ENCODE measurements at places on chromosomes 11 and 22.

- DNase-seq = no peak
Measured at GRCh38 chr11:59713745-59714144, at the start of gene OR10V1. TSS of gene OR10V1 (minus strand) at chr11:59713845. CDS start at chr11:59713845, 0 bp downstream.

GRCh38 chr11:69320326-69320725 lies 26.4 kb downstream of the MYEOV start:
- DNase-seq = no peak

DNA sequence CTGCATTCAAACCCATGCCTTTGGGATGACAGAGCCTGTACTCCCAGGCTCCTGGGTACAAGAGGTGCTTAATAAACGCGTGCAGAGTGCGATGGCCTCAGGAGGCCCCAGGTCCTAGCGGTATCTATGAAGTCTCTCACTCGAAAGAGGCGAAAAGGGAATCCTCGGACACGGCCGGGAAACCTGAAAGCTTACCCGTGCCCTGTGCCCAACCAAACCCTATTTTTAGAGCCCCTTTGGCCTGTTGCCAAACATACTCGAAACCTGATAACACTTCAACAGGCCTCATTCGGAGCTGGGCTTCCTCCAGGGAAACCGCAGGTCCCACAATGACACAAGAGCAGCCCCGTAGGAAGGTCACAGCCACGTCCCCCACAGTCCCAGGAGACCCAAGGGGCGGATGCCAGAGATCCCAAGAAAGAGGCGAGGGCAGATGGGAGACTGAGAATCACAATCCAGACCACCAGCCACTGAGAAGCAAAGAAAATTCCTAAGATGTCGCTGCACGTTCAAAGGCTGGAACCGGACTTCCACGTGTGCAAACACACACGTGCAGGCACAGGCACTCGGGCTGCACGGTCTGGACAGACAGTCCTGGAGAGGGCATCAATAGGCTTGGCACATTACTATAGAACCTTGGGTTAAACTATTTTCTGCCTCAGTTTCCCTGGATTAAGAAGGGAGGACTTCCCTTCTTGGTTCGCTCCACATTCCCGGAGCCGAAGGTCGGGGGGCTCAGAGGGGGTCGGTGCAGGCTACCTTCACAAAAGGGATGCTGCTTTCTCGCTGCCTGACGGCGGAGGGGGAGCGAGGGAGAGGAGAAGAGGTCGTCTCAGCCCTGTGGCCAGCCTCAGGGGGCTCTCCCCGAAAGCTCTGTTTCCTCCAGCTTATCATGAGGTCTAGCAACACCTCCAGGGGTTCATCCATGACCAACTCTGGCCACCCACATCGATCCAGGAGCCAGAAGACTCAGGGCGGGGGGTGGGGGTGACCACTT lies 8.2 kb downstream of the PDGFB start:
- peak; percentile 92 for DNase-seq

DNA sequence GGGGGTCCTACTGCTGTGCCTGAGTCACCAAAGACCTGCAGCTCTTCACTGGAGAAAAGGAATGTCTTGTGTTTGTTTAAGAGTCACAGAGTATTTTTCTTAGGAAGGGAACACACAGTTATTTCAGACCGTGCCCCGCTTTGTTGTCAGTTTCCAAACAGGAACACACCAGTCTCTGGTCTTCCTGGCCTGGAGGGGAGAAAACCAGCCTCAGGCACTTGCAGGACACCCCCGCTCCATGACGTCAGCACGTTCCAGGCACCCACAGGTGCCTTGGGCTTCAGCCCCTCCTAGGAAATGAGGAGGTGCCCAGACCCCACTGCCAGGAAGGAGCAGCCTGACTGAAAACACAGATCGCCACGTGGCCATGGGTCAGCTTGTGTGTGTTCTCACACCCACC lies 5.4 kb downstream of the DEAF1 start:
- no peak for DNase-seq

GRCh38 chr11:78804991-78805390 lies 230.3 kb upstream of the NARS2 start:
- no peak for DNase-seq

GRCh38 chr11:10480026-10480425 lies 25.0 kb downstream of the AMPD3 start:
- no peak for DNase-seq

GRCh38 chr11:85805387-85805786 lies 5.6 kb downstream of the SYTL2 start:
- no peak for DNase-seq

DNA sequence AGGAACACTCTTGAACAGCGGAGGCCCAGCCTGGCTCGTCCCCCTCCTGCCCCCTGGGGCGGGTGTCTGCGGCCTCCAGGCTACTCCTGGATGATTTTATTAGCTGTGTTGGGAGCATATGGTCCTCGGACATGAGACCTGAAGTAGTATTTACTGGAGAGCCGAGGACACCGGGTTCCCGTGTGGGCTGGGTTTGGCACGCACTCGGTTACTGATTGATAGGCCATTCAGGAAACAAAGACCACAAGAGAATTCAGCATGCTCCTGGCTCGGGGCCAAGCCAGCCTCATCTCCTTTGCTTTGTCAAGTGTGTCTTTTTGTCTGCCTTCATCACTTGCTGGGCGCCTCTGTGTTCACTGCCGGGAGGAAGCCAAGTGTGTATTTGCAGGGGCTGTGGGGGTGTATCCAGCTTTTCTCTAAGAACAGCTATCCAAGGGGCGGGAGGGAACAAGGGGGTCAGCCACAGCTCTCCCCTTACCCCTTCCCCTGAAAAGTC lies 9.7 kb downstream of the FXYD2 start:
- DNase-seq = peak; percentile 89

DNA sequence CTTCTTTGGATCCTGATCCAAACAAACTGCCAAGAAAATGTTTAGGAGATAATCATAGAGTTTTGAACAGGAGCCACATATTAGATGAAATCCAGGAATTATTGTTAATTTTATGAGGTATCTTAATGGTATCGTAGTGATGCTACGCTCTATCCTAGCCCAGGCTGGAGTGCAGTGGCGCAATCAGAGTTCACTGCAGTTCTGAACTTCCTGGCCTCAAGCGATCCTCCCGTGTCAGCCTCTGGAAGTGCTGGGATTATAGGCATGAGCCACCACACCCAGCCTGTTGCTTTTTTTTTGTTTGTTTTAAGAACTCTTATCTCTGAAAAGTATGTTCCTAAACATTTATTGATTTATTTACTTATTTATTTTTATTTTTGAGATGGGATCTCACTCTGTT lies 2.4 kb downstream of the GSTT4 start:
- DNase-seq = no peak

DNA sequence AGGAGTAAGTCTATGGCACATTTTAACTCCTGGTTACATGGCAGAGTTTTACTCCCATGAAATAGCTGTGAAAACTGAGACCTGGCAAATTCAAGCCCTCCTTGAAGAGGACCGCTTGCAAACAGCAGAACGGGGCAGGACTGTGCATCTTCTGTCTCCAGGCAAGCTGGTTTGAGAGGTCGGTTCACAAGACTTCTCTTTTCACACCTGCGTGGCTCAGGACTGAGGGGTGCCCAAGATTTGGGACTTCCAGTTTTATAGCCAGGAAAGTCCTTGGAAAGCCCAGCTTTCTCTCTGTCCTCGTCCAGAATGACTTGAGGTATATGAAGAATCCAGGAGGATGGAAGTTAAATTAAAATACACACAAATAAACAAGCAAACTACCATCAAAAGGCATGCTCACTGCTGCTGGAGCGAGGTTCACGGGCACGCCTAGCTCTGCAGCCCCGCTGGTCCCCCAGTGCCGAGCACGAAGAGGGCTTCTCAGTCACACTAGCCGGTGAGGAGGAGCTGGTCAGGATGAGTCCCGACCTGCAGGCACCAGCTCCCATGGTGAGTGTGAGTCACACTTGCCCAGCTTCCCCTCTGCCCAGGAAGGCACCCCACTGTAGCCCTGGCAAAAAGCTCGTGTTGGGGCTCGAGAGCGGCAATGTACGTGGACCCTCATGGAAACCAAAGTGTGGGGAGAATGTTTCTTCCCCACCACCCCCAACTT lies 1382.4 kb downstream of the BRD1 start:
- no peak for DNase-seq

DNA sequence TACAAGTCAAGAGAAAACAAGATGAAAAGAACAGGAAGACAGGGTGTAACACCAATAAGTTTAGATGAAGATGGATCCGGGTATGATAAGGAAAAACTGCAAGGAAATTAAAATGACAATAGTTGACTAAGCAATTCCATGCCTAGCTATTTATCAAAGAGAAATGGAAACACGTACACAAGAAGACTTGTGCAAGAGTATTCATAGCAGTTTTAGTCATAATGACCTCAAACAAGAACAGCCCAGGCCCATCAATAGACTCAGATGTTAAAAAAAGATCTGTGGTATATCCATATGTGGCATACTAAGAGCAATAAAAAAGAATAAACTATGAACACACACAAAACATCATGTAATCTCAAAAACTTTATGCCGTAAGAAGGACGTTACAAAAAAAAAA lies 33.2 kb downstream of the SLC5A12 start:
- no peak for DNase-seq

- no peak for DNase-seq
Measured at GRCh38 chr22:35363566-35364086, 17.3 kb upstream of the HMOX1 start.

DNA sequence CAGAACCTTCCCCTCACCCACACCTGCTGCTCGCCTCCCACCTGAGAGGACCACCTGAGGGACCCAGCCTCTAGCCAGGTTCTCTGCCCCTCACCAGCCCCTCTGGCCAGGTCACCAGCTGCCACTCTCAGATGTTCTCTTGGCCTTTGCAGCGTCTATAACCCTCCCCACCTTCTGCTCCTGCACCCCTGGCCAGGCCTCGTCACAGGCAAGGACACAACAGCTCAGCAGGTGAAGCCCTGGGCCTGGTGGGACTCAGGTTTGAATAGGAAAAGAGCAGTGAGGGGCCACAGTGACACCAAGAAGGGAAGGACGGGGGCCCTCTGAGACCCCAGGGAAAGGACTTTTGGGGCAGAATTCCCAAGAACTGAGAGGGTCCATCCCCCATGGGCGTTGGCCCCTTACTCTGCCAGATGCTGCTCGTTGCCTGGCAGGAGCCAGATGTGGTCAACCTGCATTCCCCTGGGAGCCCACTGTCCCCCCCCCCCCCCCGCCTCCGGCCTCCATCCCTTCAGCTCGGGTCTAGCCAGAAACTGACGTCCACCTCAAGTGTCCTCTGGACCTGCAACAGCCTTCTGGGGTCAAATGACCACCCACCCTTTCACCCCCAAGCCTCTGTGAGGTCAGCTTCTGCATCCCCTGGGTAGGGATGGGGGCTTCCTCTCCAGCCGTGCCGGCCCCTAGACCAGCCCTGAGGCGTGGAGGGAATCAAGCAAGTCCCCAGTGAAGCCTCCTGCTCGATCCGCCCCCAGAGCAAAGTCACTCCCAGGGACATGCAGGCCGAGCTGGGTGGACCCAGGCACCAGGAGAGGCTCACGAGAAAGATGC lies 28.7 kb downstream of the SBF1 start:
- no peak for DNase-seq

Data from hematopoietic multipotent progenitor cell (in vitro differentiated cells).